Stimulated activated CD4-positive, alpha-beta T cell treated with anti-CD3 and anti-CD28 coated beads, Interleukin-12 subunit alpha, Interleukin-12 subunit beta, amount 100 ng/mL, for 48 hours (primary cell): ENCODE measurements at places on chromosomes 1 and 21.

DNA sequence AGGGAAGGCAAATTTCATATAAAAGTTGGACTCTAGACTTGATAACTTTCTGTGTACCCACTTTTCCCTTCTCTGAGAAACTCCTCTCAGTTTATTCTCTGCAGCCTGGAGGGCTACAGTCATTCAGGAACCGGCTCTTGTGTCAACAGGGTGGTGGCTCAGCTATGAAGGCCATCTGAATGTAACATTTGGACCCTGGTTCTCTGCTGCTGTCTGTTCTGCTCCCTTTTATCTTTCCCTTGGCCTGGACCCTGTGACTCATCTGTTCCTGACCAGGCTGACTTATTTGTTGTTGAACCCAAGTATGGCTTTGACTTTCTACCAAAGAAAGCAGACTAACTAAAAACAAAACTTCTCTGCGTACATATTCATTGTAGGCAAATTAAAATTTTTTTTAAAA, 75.4 kb downstream of the CENPF start:
- no peak for DNase-seq

DNA sequence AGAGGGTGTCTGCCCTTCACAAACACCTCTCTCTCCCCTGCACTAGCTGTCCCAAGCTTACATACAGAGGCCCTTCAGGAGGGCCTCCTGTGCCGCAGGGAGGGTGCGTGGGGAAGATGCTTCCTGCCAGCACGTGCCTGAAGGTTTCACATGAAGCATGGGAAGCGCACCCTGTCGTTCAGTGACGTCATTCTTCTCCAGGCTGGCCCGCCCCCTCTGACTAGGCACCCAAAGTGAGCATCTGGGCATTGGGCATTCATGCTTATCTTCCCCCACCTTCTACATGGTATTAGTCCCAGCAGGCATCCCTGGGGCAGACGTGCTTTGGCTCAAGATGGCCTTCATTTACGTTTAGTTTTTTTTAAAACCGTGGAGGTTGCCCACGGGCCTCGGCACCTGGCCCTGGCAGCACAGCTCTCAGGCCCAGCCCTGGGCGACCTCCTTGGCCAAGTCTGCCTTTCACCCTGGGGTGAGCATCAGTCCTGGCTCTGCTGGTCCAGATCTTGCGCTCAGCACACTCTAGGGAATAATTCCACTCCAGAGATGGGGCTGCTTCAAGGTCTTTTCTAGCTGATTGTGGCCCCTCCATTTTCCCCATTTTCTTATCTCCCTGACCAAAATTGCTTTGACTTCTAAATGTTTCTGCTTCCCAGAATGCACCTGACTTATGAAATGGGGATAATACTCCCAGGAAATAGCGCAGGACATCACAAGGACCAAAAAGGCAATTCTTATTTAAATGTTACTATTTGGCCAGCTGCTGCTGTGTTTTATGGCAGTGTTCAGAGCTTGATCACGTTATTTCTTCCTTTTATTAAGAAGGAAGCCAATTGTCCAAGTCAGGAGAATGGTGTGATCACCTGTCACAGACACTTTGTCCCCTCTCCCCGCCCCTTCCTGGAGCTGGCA, 6.1 kb downstream of the NPPA start:
- DNase-seq: no peak

- DNase-seq: no peak
Measured at GRCh38 chr1:84693785-84694184, 3.5 kb upstream of the SSX2IP start.

DNA sequence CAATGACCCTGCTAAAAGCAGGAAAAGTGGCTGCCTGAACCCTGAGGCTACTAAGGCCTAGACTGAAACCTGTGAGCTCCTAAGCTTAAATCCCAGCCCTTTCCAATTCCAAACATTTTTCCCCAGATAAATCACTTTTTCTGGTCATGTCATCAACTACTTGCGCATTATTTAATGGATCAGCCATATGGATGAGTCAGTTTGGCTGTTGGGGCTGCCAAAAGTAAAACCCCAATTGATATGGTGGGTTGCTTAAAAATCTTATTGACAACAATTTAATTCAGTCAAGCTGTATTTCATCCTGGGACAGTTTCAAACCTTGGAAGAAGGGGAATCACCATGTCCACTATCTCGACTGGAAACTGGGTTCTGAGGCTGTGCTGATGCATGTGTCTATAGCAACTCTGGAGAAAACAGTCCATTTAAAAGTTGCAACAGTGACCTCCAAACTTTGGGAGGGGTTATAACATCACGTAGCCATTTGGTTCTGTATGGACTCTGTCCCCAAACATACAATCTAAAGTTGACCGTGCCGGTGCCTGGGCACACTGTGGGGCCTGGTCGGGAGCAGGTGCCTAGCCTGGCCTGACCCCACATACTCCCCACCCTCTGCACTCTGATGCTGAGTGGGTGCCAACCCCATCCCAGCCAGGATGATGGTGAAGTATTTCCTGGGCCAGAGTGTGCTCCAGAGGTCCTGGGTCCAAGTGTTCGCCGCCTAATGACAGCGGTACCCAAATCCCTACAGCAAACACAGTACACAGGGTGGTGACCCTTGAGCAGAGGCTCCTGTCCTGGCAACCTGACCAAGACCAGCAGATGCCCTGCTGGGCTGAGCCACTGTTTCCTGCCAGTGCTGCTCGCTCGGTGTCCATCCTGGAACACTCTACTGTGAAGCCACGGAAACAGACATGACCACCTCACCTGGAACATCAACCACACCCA, 46.5 kb upstream of the LRRC52 start:
- DNase-seq: no peak

DNA sequence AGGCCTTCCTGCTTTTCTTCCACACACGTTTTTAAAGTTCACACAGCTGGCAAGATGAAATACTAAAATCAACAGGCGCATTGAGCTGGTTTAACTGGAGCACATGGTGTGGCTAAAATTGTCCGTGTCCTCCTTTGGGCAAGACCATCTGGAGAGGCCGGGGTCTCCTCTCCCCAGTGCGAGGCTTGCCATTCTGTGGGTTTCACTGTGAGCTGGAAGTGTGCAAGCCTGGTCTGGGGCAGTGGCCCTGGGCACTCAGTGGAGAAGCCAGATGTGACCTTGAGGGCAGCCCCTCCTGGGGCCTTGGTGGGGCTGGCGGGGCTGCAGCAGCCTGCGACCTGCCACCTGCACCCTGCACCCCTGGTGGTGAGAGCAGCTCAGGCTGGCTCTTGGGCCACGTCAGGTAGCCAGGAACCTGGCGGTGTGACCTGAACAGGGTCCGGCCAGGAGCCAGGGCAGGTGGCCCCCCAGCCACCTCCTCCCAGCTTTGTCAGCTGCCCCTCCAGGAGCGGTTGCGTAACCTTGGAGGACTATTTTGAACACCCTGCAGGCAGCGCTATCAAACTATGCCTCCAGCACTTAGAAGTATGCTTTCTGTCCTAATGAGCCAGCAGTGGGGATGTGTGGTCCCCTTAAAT, 52.4 kb downstream of the SLC37A1 start:
- DNase-seq: no peak

DNA sequence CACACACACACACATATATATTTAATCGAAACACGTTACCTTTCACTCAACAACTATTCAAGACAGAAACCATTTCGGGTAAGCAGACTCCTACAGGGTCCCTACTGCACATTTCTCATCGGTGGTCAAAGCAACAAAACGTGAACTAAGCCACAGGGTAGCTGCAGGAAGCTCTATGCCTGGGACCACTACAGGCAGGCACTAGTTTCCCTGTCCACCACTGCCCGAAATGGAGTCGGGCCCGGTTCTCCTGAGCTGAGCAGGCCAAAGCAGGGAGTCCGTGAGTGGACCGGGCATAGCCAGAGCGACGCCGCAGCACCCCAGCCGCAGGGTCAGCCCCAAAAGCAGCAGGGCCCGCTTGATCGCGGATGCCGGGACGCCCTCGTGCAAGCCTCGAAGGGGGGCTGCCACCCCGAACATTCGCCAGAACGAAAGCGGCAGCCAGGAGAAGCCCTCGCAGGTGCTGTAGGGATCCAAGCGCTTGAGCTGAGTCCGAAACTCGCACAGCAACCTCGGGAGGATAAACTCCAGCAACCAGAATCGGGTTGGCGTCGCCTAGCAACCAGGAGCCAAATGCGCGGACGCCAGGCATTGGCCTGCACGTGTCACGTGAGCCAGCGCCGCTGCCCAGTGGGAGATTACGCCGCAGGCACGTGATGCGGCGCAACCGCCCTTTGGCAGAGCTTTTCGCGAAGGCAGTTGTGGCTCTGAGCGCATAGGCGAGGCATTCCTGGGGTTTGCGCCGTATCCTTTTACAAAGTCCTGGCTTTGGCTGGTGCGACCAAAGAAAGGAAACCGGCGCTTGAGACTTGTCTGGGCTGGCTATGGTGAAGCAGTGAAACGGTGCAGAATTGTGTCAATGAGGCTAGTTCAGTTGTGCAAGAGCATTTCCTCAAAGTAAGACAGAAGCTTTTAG, 13.9 kb upstream of the DDI2 start:
- peak; percentile 81 for DNase-seq

DNA sequence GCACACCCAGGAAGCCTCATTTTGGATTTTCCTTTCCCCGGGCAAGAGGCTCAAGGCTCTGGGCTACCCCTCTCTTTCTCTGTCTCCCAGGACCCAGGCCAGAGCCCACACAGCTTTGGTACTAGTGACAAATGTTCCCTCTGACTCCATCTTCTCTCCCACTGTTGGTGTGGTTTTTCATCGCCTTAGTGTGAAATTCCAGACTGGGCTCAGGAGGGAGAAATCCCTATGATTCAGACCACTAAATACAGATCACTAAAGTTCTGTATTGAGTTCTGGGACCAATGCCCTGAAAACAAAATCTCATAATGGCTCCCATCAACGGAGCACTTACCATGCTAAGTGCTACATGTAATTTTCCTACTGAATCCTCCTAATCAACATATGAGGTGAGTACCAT, 26.1 kb downstream of the IQGAP3 start:
- DNase-seq: no peak

- no peak for DNase-seq
Measured at GRCh38 chr1:154725865-154726264, 117.9 kb upstream of the ADAR start.

- DNase-seq: no peak
Measured at GRCh38 chr1:25590096-25590824, 26.3 kb upstream of the MAN1C1 start.

DNA sequence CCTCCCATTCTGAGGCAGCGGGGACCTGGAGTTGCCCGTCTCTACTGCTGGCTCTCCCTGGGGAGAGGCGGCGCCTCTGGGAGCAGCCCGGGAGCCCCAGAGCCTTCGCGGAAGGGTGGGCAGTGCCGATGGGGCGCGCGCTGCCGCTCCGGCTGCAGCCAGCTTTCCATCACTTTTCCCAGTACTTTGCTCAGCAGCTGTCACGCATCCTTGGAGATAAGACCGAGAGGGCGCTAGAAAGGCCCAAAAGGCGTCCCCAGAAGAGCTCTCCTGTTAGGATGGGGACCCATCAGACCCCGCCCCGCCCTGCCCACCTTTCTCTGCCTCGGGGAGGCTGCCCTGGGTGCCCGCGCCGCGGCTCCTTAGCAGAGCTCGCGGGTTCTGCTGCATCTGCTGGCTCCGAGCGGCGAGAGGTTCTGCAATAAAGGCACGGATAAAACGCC, 534 bp downstream of the KCNH1 start:
- no peak for DNase-seq

- DNase-seq: no peak
Measured at GRCh38 chr1:918353-918752, 5.4 kb upstream of the SAMD11 start.

GRCh38 chr1:201645956-201646355, 107.0 kb downstream of the NAV1 start:
- no peak for DNase-seq

- DNase-seq: no peak
Measured at GRCh38 chr1:230067871-230068620, 1.0 kb downstream of the GALNT2 start.

DNA sequence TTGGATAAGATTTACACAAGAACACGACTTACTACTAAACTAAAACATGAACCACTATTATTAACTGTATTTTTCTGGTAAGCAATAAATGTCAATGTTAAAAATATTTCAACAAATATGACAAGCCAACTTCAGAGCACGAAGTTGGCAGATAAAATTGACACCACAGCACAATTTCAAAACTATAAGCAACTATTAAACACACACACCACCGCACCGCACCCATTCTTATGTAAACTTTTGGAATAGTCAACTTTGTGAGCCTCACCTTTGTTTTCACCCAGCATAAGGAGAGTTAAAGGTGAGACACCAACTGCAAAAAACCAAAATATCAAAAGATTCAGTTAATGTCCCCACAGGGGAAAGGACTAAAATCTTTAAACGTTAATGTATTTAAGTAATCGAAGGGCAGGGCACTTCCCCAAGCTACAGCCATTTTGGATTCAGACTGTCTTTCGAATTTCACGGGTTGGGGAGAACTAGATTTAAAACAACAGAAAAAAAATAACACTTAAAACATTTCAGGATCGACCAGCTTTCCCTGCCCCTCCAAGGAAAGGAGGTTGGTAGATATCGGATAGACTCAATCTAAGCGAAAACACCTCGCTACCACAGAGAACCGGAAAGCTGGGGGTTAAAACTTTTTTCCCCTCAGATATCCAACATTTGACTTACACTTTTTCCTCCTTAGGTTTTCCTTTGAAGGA, 872 bp downstream of the GPBP1L1 start:
- DNase-seq: no peak

GRCh38 chr1:8408151-8408839, 90.4 kb downstream of the SLC45A1 start:
- DNase-seq: no peak

GRCh38 chr1:23371987-23372880, 2.6 kb upstream of the ZNF436 start:
- DNase-seq: no peak

DNA sequence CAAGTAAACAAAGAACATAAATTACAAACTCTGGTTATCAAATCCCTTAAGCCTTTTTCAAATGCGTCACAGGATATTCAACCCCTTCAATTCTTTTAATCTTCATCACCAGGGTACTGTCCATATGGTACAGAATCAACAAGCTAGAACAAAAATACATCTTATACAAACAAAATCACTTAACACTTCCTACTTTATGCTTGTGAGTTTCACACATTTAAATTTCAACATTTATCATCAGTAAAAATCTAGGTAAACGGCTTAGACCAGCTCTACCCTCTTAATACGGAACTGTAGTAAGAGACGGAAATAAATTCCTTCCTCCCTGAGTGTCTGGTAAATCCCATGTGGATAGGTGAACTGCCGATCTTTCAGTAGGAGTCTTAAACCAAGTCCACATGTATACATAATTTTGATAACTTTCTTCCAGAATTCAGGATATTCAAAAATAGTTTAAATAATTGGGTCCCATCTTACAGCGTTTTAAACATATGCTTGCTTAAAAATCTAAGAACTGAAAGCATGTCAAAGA, 1.0 kb downstream of the CCDC181 start:
- no peak for DNase-seq

DNA sequence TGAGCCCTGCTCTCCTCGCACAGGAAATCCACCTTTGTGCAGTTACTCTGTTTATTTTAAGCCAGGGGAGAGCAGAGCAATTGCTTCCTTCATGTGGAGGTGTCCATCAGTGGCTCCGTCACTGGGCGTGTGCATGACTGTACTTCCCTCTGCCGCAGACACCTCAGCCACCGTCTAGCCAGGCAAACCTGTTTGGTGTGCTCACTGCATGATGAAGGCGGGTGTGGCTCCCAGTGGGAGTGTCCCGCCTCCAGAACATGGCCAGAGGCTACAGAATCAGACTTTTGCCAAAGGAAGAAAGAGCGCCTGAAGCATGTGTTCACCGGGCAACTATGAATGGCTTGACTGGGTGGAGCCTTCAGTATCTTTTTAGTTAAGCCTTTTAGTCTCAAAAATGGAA, 26.1 kb upstream of the LAMC2 start:
- no peak for DNase-seq

- no peak for DNase-seq
Measured at GRCh38 chr21:18000981-18001686, 182.0 kb upstream of the C21orf91 start.
